ENCODE measurements at places on chromosomes 5 and 9. TPM values are rescaled to one million over a fixed set of nuclear protein-coding genes. Genes with fewer than 3 reads are reported as not detected.

GRCh38 chr5:9667906-9668305 lies 37.8 kb upstream of the TAS2R1 start:
- DNase-seq = no peak

- DNase-seq = no peak
These were observed 349.7 kb downstream of the ARRDC3 start for GRCh38 chr5:91033370-91033769.

PCDHGC4 gene
- 0.07 TPM for total RNA-seq

IER5L gene
- total RNA-seq = 43.2 TPM

- DNase-seq = no peak
These were observed 38.2 kb upstream of the TNIP1 start for GRCh38 chr5:151118913-151119575.

CCL27 gene
- not detected for total RNA-seq

HEMGN gene
- total RNA-seq = not detected

DNA sequence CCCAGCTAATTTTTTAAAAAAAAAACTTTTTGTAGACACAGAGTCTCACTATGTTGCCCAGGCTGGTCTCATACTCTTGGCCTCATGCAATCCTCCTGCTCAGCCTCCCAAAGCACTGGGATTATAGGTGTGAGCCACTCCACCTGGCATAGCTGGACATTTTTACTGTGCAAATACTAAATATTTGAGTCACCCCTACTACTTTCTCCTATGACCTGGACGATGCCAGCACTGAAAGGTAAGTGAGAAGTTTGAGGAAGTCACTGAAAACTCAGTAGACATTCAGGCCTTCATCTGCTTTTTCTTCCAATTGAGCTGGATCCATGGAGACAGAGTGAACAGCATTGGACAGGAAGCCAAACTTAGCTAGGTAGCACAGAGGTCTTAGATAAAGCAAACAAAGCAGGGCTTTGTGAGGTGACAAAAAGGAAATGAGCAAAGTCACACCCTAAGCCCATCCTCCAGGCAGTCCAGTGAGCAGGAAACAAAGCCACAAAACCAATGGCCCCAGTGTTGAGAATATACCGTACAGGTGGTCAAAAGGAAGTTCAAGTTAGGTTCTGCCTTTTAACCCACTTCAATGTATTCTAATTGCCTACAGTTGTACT lies 192.6 kb upstream of the RASA1 start:
- DNase-seq = no peak

GRCh38 chr9:7859701-7860334 lies 60.2 kb upstream of the DMAC1 start:
- no peak for DNase-seq

POU4F3 gene
- total RNA-seq = 0.07 TPM

RMND5B gene
- total RNA-seq = 31.5 TPM

FBXW11 gene
- 41.3 TPM for total RNA-seq

DNA sequence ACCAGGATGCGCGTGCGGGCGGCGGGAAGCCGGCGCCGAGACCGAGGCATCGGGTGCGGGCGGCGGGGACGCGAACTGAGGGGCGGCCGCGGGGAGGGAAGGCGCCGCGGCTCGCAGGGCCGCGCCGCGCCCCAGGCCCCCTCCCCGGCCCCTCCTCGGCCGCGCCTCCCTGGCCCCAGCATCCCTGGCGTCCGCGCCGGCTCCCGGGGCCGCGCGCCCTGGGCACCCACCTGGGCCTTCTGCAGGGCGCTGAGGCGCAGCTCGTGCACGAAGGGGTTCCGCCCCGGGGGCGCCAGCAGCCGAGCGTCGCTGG lies 324 bp downstream of the LPCAT1 start:
- DNase-seq = no peak
